Sigmoid colon (tissue), 7 donors: ENCODE measurements at places on chromosomes 2 and 18.

DNA sequence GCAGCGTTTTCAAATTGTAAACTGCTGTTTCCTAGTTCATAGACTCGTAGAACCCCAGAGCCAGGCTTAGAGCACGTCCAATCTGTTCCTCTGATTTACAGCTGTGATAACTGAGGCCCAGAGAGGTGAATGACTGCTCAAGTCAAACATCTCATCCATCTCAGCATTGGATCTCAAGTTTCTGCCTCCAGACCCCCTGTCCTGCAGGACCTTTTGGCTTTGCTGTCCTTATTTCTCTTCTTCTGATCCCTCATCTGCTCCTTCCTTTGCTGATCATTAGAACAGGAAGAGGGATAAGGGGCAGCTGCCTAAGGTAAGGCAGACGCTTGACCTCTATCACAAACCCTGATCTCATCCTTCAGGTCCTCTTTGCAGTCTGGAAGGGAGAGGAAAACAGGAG is 58.5 kb upstream of the CREB1 start:
- H3K36me3 ChIP-seq = no peaks in the 10 kb centered on the region
- no peak overlapping the region for H3K27ac ChIP-seq
- peaks cover 6% of the 10 kb centered on the region for H3K4me1 ChIP-seq

DNA sequence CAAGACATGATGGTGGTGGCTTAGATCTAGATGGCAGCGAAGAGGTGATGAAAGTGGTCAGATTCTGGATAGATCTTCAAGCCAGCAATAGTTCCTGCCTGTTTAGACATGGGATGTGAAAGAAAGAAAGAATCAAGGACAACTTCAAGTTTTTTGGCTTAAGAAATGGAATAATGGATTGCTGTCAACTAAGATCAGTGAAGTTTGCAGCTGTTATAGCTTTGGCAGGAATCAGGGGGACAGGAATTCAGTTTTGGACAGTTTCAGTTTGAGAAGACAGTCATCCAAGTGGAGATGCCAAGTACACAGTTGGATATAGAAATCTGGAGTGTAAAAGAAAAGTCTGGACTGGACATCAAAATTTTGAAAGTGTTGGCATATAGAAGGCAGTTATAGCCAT is 283.7 kb upstream of the PKDCC start:
- no peak overlapping the region for H3K4me3 ChIP-seq
- DNase-seq = no peak
- H3K36me3 ChIP-seq = no peaks in the 10 kb centered on the region
- no peaks in the 10 kb centered on the region for H3K27me3 ChIP-seq
- no peaks in the 10 kb centered on the region for H3K4me1 ChIP-seq
- H3K27ac ChIP-seq = no peak overlapping the region

DNA sequence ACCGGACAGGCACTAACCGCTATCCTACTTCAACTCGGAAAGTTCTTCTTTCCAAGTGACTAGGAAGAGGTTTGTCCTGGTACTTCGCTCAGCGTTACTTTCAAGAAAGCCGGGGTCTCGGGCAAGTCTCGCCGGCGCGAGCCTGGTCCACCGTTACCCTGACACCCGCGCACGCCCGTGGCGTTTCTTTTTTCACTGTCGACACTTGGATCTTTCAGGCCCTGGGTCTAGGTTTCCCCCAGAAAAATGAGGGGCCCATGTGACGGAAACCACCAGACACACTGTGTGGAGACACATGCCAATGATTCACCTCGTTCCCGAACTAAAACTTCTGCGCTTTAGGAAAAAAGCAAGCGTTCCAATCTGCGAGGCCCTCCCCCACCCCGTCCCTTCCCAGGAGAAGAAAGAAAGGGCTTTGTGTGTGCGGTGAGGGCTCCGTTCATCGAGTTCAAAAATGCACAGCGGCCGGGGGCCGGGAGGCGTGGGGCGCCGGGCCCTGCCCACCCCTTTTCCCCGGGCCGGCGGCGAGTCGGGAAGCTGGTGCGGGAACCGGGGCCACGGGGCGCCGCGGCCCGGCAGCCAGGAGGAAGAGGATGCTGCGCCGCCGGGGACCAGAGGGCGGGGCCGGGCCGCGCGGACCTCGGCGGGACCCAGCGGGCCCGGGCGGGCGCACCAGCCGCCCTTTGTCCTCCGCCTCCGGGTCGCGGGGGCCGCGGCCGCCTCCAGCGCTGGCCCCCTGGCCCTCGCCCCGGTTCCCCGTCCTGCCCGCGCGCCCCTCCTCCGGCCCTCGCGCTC is 2.6 kb downstream of the ZNF521 start:
- H3K4me3 ChIP-seq = peak overlapping the region; percentile 66
- no peaks in the 10 kb centered on the region for H3K27me3 ChIP-seq
- H3K27ac ChIP-seq = peak overlapping the region; percentile 86
- DNase-seq = peak; percentile 70

DNA sequence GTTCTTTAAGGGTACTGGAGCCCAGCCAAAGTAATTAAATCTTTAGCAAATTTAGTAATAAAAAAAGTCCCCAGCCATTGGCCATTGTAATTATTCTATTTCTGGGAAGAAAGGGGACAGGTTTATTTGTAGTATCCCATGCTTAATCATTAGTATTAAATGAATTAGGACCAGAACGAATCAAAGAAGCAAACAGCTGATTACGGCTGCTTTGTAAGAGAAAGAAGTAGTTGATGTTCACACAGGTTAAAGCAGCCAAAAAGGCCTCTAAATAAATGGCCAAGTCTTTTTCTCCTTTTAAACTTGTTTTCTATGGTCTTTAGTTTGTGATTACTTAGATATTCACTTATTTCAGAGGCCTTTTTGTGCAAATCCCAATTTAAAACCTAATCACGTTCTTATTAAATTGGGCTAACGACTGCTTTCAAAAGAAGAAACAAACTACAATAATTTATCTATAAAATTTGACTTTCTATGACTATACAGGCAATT is 48.6 kb upstream of the DNAH7 start:
- H3K4me3 ChIP-seq = no peak overlapping the region
- H3K36me3 ChIP-seq = no peaks in the 10 kb centered on the region
- no peaks in the 10 kb centered on the region for H3K27me3 ChIP-seq
- no peak for DNase-seq
- no peaks in the 10 kb centered on the region for H3K4me1 ChIP-seq
